ENCODE measurements at places on chromosomes 3 and 15.

DNA sequence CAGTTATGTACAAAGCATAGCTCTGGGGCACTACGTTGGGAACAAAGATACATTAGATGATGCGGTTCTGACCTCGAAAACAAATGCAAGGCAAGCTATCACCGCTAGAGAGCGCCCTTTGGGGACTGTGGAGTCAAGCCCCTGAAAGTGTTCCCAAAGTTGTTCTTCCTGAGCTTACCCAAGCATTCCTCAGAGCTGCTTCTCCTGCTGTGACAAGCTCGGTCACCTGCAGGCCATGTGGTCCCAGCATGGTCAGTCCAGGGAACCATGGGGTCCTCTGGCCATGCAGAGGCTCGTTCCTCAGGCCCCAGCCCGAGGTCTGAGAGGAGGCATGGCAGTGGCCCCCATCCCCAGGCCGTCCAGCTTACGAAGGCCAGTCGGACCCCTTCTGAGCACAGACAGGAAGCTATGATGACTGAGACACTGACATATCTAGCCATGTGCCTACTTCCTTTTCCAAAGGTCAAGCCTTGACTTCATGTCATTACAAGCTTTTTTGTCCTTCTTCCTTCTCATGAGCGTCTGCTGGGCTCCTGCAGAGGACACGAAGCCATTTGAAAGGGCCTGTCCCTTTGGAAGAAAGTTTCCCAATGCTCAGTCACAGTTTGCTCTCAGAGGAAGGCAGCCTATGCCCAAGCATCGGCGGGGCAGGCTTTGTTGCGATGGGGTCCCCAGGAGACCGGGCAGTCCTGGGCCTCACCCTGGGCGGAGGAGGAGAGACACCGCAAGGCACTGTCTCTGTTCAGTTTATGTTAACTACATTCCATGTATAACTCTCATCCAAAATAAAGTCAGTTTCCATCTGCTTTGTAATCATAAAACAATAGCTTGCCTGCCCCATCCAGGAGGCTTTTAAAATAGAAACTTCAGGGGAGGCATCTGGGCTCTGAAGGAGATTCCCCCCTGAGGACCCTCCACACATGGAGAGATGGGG lies 79.3 kb downstream of the ATP10A start:
- DNase-seq: no peak

- DNase-seq: no peak
These were observed 184.2 kb downstream of the FGF12 start for GRCh38 chr3:192543163-192543562.

DNA sequence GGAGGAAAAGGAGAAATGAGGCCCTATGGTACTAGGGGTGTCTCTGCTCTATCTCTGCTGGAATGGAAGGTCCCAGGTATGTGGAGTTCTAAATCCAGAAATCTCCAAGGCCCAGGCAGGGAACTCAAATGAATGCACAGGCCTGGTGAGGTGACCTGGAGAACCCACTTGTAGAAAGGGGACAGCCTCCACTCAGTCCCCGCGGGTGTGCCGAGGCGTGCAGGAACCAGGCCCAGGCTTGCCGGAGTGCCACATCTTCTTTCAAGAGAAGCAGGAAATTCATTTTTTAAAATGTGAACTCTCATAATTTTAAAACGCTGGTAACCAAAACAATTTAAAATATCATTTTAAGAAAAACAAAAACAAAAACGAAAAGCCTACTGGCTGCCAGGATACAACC lies 32.2 kb upstream of the ADCY5 start:
- no peak for DNase-seq

GRCh38 chr3:96705895-96706294 lies 108.5 kb upstream of the EPHA6 start:
- no peak for DNase-seq

DNA sequence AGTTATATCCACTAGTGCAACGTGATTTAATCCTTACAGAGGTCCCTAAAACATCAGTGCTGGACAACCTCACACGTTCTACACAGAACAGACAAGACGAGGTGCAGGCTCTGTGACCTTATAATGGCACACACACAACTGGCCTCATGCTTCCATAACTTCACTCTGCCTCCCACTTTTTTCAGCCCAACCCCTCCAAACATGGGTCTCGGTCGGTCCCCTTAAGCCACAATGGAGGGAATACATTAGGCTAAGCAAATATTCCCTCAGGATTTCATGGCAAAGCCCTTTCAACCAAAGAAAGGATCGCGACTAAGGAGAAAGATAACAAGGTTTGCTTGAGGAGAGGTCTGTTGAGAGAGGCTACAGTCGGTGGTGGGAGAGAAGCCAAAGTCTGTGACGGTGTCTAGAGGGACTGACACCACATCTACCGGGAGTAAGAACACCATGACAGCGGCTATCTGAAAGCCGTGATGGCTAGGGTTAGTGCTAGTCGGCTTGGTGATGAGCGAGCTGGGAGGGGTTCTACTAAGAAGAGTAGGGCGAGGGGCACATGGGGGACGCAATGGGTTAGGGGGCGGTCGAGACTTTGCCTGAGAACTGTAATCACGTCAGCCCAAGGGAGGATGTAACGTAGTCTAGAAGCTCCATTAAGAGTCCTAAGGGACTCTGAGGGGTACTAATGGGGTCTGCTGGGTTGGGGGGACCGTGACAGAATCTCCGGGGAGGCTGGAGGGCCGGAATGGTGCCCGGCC lies 1.0 kb downstream of the MYO9A start:
- no peak for DNase-seq

- no peak for DNase-seq
These were observed 14.8 kb downstream of the SKIL start for GRCh38 chr3:170372190-170372879.

DNA sequence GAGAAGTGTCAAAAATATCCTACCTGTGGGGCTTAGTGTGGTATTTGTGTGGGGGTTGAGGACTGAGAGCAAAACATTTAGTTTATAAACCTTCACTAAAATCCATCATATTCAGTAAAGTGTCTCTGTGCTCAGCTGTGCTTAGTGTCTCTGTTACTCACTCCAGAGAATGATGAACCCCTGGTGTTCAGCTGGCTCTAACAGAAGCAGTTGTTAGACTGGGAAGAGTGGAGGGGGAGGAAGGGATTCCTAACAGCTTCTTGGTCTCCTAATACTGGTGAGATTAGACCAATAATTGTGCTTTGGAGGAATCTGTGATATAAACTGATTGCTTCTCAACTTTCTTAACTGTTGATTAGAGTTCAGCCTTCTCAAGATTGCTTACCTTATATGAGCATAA lies 1123.5 kb downstream of the ROBO2 start:
- no peak for DNase-seq

- DNase-seq: no peak
These were observed 19.1 kb downstream of the RNF13 start for GRCh38 chr3:149832086-149832485.

DNA sequence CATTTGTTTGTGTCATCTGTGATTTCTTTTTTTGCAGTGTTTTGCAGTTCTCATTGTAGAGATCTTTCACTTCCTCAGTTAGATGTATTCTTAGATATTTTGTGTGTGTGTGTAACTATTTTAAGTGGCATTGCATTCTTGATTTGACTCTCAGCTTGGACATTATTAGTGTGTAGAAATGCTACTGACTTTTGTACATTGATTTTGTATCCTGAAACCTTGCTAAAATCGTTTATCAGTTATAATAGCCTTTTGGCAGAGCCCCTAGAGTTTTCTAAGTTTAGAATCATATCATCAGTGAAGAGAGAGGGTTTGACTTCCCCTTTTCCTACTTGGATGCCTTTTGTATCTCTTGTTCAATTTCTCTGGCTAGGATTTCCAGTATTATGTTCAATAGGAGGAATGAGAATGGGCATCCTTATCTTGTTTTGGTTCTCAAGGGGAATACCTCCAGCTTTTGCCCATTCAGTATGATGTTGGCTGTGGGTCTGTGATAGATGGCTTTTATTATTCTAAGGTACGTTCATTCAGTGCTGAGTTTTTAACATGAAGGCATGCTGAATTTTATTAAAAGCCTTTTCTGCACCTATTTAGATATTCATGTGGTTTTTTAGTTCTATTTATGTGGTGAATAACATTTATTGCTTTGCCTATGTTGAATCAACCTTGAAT lies 211.7 kb downstream of the MBNL1 start:
- DNase-seq: no peak

GRCh38 chr15:41022487-41023090 lies 69.3 kb downstream of the CHAC1 start:
- peak; percentile 20 for DNase-seq

DNA sequence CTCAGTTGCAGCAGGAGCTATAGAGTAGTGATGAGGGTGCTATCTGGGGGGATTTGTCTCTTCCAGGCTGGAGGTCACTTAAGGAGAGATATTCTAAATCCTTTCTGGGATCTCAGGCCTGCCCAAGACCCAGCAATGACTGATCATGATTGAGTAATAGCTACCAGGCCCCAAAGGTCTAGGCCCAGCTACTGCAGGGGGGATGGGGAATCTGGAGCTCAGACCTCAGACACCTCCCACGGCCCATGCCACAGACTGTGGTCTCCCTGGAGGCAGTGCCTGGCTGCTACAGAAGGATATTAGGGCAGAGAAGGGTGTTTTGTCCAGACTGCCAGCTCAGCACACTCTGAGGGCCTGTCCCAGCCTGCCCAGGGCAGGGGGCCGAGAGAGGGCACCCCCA lies 6.9 kb downstream of the SLC38A3 start:
- no peak for DNase-seq

DNA sequence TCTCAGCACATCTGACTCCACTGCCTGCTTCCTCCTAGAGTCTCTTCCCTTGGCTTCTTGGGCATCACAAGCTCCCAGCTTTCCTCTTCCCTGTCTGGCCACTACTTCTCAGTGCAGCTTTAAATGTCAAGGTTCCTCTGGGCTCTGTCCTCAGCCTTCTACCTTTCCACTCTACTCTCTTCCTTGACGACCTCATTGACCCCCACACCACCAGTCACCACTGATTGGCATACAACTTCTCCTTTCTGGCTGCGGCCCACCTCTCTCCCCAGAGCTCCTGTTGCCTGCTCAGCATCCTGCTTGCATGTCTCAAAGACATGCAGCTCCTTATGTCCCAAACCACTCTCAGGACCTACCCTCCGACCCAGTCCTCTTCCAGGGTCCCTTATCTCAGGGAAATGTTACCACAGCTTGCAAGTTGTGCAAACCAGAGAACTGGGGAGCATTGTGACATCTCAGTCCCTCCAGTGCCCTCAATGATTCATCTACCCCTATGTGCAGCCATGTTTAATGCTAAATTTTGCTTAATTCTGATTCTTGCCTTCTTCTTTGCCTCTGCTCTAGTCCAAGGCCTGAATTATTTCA lies 49.9 kb downstream of the TRPM1 start:
- no peak for DNase-seq

- peak; percentile 64 for DNase-seq
These were observed 153.2 kb downstream of the WNT5A start for GRCh38 chr3:55333923-55334322.

DNA sequence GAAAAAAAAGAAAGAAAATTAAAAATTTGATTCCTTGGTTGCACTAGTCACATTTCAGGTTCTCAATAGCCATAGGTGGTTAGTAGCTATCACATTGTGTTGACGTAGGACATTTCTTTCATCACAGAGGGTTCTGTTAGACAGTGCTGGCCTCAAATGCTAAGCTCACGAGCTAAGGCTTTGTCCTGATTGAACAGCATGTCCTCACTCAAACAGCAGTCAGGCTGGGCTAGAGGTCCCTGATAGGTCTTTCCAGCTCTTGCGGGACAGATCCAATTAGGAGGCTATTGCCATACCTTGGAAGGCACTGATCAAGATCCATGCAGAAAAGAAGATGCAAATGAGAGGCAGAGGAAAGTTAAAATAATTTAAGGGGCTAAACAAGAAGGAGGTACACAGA lies 85.9 kb upstream of the HACD2 start:
- DNase-seq: no peak

GRCh38 chr15:26146202-26146601 lies 283.1 kb upstream of the ATP10A start:
- DNase-seq: no peak

- DNase-seq: peak; percentile 15
These were observed 24.8 kb downstream of the SLC28A2 start for GRCh38 chr15:45276831-45277230.

DNA sequence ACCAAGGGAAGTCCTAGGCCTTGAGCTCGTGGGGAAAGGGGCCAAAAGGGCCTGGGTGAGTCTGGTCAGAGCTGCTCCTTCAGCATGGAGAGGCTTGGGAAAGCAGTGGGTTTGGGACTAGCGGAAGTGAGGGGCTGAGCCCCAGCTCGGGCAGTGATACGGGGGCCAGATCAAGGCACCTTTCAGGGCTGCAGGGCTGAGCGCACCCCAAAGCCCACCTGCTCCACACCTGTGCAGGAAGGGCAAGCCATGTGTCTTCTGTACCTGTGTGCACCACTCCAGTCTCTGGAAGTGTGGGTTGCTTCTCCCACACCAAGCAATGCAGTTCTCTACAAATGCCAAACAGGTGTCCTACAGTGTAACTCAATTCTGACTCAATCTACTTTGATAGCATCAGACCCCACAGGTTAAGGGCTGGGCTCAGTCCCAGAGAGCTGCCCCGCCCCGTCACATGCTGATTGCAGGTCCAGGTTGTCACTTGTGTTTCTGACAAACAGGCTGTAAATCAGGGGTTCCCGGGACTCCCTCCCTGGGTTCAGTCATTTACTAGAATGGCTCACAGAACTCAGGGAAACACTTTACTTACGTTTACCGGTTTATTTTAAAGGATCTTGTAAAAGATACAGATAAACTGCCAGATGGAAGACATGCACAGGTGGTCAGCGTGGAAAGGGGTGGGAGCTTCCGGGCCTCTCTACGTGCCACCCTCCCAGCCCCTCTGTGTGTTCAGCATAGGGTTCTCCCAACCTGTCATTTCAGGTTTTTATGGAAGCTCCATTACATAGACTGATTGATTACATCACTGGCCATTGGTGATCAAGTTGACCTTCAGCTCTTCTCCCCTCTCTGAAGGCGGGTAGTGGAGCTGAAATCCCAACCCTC lies 28.8 kb upstream of the KLF13 start:
- no peak for DNase-seq

DNA sequence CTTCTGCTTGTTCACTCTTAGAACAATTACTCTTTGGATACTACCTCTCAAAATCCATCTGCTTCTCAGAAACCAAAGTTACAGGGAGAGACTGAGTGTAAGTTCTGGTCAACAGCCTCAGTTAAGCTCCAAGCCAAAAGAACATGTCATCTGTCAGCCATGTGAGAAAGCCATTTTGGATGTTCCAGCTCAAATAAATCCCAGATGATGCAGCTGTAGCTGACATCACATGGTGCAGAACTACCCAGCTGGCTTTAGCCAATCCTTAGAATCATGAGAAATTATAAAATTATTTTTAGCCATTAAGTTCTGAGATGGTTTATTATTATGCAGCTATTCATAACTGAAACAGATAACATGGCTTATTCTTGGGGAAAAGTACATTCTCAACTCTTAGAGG lies 696.0 kb downstream of the ZNF385D start:
- DNase-seq: no peak

- no peak for DNase-seq
These were observed 279.2 kb downstream of the EDEM1 start for GRCh38 chr3:5466717-5467116.
